Neural crest cell (in vitro differentiated cells): ENCODE measurements at places on chromosomes 1 and 21.

- no peak for DNase-seq
Measured at GRCh38 chr1:183414365-183414764, 3.8 kb downstream of the NMNAT2 start.

DNA sequence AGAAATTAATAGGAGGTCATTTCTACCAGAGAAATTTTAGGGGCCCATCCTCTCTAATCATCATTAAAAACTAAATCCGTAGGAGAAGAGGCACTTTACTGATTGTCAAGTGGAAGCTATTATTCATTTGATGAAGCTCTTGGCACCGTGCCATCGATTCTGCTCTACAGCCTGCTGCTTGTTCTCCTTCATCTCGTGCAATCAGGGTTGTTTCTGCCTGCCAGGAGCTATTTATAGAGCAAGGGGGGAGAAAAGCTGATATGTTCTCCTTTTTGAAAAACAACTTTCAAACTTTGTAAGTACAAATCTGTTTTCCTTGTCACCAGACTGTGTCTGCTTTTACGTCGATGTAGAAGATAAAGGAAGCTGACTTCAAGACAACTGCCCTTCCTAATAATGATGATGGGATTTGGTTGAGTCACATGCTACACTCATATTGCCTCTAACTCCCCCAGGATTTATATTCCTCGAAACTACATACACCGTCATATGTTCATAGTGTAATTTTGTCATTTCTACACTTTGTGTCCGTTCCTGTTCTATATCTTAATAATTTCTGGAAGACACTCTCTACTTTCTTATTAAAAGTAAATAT is 169.6 kb upstream of the LHX8 start:
- no peak for DNase-seq

- no peak for DNase-seq
Measured at GRCh38 chr1:29508458-29509107, 272.3 kb downstream of the PTPRU start.

DNA sequence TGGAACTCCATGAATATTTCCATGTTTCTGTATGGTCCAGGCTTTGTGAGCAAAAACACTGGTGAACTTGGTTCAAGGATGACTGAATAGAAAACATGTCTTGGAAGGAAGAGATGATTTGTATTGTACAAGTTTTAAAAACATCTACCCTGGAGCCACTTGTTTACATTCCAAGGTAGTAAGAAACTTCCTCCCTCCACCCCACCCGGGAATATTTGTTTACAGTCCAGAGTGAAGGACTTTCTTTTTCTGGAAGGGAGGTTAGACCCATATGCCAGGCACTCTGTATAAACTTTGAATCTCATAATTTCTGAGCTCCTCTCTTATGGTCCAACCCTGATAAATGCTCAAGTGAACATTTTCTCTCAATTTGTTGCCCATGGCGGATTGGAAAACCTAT is 323.3 kb upstream of the LYPLAL1 start:
- DNase-seq: no peak

- DNase-seq: no peak
Measured at GRCh38 chr1:198756470-198756869, 117.6 kb downstream of the PTPRC start.

DNA sequence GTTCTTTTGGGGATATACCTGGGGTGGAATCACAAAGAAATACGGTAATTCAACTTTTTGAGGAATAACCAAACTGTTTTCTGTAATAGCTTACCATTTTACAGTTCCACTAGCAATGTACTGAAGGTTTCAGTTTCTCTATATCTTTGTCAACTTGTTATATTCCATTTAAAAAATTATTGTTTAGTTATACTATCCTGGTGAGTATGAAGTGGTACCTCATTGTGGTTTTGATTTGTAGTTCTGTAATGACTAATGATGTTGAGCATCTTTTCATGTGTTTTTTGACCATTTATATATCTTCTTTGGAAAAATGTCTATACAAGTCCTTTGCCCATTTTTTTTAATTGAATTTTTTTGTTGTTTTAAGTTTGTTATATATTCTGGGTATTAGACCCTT is 39.4 kb downstream of the MAST2 start:
- no peak for DNase-seq

- DNase-seq: no peak
Measured at GRCh38 chr1:33122483-33123178, 41.7 kb downstream of the AZIN2 start.

GRCh38 chr1:64036549-64036948 is 166.9 kb upstream of the UBE2U start:
- DNase-seq: no peak

DNA sequence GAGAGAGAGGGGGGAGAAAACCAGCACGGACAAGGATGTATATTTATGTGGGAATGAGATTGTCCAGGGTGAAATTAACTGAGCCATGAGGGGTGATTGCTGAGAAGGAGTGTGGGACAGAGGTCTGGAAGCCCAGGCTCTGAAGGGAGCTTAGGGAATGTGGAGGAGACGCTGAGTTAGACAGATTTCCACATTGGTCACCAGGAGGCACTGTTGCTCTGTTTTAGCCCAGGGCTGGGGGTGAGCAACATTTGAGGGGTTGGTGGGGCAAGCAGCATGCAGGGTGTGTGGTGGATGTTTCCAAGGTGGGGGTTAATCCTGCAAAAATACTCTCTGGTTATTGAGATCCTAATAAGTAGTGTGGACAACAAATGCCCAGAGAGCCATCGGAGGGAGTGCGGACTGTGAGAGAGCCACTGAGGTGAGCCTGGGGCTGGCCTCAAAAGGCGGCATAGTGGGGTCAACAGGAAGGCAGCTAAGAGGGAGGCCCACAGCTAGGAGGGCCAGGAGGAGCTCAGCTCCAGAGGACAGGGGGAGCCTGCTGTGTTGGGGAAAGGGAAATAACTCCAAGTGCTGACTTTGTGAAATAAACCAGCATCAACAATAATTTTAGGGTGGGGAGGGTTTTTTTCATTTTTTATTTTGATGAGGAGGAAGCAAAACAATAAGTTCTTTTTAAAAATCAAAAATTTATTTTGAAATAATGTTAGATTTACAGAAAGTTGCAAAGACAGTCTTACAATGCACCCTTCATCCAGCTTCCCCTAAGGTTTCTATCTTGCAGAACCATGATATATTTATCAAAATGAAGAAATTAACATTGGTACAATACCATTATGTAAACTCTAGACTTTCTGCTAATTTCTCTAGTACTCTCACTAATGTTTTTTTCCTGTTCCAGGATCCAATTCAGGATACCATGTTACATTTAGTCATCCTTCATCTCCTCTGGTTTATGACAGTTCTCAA is 82.8 kb upstream of the CD34 start:
- DNase-seq: no peak

- no peak for DNase-seq
Measured at GRCh38 chr21:46108827-46109312, 11.0 kb downstream of the COL6A2 start.

DNA sequence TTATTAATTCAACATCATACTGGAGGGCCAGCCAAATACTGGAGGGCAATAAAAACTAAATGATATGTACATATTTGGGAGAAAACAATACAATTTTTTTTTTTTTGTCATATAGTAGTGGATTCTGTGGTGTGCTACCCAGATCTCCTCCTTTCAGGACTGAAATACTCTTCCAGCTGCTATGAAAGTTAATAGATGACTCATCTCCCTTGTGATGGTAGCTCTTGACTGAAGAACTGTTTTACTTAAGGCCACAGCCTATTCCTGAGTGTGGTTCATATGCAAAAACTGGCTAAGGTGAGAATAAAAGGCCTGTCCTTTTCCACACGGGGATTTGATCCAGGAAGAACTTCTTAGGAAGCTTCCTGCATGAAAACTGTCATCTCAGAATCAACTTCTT is 307.9 kb downstream of the HLX start:
- no peak for DNase-seq

GRCh38 chr1:40004857-40005256 is 35.7 kb upstream of the CAP1 start:
- DNase-seq: no peak

DNA sequence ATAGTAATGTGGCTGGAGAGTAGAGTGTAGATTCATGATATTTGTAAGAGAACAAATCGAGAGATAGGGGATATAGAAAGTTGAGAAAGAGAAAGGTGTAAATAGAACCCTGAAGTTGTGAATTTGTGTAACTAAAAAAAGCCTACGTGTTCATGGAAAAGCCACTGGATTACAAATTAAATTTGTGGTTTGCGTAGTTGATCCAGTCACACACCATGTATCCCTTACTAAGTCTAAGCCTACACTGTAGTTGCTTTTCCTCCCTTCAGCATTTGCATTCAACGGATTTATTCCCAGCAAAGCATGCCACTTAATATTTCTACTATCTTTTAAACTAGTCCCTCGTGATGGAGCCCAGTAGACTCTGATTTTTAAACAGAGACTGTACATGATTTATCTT is 24.9 kb downstream of the KMO start:
- no peak for DNase-seq

GRCh38 chr1:78722947-78723346 is 73.3 kb downstream of the IFI44 start:
- no peak for DNase-seq

- DNase-seq: no peak
Measured at GRCh38 chr1:18635891-18636595, 5.4 kb downstream of the PAX7 start.
